ENCODE measurements at places on chromosomes 16 and 17.

- DNase-seq, result no peak
These were observed 472.8 kb downstream of the TOX3 start for GRCh38 chr16:52074133-52074532.

DNA sequence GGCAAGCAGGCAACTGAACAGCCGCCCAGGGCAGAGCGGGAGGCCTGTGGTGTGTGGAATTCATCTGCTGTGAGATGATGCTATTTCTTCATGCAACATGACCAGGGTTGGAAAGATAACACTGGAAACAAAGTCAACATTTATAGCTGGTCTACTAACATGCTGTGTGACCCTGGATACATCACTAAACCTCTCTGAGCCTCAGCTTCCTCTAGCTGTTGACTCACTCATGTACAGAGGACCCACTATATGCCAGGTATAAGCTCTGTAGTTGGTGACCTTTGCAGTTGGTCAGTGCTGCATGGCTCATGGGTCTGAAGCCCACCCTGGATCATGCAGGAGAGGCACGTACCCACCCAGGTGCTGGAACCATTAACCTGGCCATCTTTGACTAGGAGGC lies 180.9 kb downstream of the ZNF423 start:
- DNase-seq, result no peak

GRCh38 chr17:63820963-63821561 lies 6.2 kb upstream of the PSMC5 start:
- no peak for DNase-seq

GRCh38 chr16:14454391-14454790 lies 175.7 kb downstream of the PARN start:
- no peak for DNase-seq

DNA sequence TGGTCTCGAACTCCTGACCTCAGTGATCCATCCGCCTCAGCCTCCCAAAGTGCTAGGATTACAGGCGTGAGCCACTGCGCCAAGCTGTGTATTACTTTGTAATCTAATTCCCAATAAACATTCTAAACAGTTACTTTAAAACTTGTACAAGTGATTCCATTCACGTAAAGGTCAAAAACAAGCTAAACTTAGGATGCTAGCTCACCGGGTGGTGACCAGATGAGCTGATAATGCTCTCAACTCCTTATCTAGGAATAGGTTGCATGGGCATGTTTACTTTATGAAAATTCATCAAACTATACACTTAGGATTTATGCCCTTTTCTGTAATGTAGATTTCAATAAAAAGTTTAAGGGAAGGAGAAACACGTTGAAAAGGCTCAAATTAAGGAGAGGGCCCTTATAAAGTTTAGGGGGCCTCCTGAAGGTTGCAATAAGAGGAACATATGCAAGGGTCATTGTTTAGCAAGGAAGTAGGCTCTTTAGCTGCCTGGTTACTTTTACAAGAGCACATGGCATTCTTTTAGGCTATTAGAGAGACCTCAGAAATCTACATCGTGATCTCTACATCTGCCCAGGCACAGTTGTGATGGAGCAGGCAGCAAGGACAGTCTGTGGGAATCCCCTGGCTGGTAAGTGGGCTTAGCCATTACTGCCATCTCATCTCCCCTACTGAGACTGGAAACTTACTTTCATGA lies 13.3 kb downstream of the CDR2 start:
- no peak for DNase-seq

DNA sequence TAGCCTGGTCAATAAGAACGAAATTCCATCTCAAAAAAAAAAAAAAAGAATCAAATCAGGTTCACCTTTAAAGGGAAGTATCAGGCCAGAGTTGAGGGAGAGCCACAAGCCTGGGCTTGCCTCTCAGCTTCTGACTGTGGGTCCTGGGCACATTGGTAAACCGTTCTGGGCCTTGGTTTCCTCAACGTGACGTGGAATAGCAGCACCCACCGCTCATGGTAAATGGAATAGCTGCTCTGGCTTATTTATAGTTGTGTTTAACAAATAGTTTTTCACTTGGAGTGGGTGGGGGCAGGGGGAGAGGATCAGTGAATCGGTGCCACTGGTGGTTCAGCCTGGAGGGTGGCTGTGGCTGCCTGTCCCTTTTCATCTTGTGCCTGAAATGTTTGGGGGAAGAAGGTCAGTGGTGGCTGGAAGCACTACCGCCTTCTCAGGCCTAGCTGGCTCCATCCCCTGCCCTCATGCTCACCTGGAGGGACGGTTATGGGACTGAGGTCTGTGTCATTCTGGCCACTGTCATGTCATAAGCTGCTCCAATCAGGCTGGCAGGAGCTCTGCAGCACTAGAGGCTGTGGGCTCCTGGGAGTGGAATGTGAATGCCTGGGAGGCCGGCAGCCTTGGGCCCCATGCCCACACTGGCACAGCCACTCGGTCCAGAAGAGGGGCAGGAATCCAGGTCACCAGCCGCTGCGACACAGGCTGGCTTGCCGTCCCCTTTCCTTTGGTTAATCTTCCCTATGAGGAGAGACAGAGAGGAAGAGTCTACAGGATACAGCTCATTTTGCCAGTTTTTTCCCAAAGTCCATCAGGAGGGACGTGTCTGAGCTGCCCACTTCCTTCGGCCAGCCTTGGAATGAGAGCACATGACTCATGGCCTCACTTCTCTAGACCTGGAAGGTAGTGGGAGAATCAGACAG lies 27.0 kb downstream of the CCR7 start:
- DNase-seq, result no peak

DNA sequence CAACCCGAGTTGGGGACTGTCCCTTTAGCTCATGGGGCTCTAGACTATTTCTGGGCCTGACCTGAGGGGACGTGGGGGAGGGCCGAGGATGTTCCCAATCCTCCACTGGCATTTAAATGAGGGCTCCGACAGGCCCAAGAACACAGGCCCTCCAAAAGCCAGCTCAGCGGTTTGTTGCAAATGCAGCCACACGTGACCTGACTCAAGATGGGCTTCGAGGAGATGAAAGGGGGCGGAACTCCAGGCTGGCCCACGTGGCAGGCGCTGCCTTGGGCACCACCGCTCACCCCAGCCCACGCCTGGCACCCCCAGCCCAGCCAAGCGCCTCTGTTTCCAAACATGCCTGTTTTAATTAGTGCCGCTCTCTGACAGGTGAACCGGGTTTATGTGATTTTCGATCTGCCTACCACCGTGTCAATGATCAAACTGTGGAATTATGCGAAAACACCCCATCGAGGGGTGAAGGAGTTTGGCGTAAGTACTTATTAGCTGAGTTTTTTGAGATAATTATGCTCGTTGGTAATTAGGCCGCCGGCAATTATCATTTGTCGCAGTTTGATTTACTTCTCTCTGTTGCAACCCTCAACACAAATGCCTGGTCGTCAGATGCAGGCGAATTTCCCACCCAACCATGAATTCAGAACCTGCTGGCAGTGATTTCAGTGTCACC lies 226.7 kb downstream of the KATNIP start:
- DNase-seq, result no peak

DNA sequence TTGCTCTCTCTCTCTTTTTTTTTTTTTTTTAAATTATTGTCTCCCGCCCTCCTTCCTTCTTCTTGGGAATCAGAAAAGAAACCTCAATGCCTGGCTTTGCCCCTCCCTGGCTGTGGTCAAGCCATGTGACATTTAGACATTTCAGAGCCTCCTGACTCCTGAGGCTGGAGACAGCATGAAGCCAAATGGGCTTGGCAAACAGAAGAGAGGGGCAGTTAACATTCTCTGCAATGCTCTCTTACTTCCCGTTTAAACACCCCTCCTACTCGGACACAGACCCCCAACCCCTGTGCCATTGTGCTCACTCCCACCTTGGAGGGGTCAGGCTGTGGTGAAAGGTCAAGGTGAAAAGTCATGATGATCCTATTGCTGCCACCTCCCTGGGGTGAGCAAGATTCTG lies 14.7 kb upstream of the MEOX1 start:
- DNase-seq, result no peak

DNA sequence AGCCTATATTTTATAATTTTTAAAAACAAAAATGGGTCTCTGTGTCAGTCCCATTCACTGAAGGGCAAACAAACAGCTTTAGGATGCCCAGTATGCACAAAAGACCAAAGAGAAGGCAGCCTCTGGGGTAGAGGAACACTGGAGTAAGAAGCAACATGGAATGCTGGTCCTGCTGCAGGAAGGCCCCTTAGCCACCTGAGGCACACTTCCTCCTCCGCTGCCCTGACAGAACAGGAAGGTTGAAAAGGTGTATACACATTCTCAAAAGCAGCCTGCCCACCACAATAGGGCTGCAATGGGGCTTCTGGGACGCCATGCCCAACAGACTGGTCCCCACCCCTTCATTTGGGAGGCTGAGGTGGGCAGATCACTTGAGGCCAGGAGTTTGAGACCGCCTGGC lies 19.5 kb downstream of the TOM1L2 start:
- DNase-seq, result no peak

DNA sequence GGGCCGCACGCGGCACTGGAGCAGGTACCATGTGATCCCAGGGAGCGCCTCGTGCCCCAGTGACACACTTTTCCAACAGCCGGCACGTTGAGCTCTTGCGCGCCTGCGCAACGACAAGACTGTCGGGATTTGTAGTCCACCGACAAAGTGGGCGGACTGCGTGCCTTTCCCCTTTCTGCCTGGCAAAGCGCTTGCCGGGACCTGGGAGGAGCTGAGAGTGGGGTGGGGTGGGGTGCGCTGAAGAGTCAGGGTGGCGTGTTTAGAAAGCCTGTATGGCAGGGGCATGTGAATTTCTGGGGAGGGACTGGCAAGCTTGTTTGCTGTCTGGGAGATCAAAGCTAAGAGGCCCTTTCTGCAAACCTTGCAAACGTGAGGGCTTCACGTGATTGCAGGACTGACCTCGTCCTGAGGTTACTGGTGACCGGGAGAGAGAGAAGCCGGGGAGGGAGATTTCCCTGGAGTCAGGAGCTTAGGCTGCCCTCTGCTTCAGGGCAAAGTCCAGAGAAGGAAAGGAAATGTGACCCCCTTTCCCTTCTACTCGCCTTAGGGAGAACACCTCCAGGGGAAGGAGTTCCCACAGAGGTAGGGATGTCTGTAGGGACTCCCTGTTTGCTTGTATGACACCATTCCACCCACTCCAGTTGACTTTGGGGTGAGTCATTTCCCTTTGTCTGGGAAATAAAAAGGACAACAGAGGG lies 429 bp upstream of the NR1D1 start:
- DNase-seq, result peak; percentile 71

DNA sequence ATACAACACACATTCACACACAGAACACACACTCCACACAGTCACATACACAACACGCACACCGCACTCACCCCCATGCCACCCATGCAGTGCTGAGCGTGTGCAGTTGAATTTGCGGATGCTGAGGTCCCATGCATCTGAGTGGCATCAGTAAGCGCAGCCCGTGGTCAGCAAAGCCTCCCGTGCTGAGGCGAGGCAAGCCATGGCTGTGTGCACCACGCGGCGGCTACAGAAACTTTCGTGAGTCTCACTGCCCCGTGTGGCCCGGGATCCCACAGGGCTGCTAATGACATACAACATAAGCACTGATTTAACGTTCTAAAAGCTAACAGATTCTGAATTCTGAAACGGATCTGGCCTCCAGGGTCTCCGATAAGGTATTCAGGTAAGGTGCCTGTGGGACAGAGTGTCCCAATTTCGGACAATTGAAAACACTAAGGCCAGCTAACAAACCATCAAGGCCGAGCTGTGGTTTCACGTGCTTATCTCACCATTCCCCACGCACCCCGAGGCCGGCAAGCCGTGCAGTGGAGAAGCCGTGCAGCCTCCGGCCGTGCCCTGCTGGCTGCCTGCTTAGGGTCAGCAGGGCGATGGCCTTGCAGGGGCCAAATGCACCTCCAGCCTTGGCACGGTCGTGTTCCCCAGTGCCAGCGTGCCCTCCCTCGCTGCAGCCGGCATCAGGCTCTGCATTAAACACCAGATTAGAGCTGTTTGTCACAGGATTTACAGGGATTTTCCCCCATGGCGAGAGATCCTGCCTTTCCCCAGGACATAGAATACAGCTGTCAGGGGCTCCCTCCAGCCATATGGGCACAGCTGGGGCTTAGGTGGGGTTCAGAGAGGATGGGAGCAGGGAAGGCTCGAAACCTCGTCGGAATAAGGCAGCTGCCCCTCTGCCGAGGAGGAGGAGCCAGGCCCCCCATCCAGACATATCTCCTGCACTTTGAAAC lies 191.7 kb downstream of the C16orf95 start:
- DNase-seq, result no peak

- no peak for DNase-seq
These were observed 69.6 kb downstream of the RAI1 start for GRCh38 chr17:17750881-17751280.

GRCh38 chr17:17628388-17629008 lies 37.0 kb upstream of the PEMT start:
- DNase-seq, result no peak

- DNase-seq, result no peak
These were observed 37.0 kb downstream of the RAI1 start for GRCh38 chr17:17718251-17718650.

GRCh38 chr16:3781421-3781820 lies 64.1 kb upstream of the TRAP1 start:
- DNase-seq, result no peak

GRCh38 chr17:4573669-4574068 lies 10.7 kb upstream of the SMTNL2 start:
- DNase-seq, result peak; percentile 40

GRCh38 chr17:44555099-44555498 lies 2.2 kb upstream of the FZD2 start:
- DNase-seq, result no peak

GRCh38 chr17:64087252-64088005 lies 42.5 kb downstream of the ERN1 start:
- DNase-seq, result no peak

DNA sequence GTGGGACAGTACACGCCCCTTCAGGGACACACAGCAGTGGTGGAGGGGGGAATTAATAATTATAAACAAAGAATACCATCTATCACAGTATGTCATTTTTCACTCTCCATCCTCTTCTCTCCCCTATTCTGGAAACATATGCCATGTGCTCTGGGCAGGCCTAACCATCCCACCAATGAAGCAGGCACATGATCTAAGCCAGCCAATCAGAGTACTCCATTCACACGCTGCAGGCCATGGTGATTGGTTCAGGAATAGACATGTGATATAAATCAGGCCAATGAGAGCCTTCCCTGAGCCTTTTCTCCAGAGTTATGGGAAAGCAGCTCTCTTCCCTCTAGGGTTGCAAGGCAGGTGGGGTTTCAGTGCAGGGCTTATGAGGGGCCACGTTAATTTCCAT lies 36.5 kb downstream of the GSG1L start:
- no peak for DNase-seq

GRCh38 chr16:54015147-54015546 lies 271.4 kb downstream of the IRX3 start:
- no peak for DNase-seq

GRCh38 chr17:47335101-47335936 lies 11.6 kb downstream of the EFCAB13 start:
- DNase-seq, result no peak

DNA sequence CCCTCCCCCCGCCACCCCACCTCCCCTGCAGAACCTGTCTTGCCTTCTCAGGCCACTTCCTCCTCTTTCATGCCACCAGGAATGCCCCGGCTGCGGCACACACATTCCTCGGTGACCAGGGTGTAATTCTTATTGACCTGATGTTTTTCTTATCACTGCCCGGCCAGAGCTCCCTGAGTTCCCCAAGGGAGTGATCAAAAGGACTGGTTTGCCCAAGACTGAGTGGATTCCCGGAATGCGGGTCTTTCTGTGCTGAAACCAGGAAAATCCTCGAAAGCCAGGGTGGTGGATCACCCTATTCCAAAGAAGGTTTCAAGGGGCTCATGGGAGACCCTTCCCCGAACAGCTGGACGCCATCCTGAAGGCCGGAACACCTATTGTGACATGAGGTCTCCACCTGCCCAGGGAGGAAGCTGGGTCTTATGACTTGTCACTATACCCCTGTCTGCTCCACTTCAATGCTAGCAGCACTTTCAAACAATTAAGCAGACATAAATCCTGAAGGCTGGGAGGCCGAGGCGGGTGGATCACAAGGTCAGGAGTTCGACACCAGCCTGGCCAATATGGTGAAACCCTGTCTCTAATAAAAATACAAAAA lies 53.0 kb upstream of the RPL38 start:
- no peak for DNase-seq

All from stimulated activated CD8-positive, alpha-beta memory T cell treated with anti-CD3 and anti-CD28 coated beads, Interleukin-7, amount 100 ng/mL, for 24 hours (primary cell).